ENCODE measurements at places on chromosomes 7 and 10.

DNA sequence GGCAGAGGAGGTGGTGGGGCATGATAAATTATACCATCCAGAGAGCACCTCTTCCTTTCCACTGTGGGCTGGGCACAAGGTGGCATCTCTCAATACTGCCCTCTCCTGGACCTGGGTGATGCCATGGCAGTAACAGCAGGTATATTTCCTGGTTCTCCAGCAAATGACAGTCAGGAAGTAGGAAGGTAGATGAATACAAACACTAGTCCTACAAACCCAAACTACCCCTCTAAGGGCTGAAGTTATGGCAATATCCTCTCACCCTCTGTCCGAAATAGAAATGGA lies 1004.9 kb downstream of the KCNMA1 start:
- no peak for DNase-seq

DNA sequence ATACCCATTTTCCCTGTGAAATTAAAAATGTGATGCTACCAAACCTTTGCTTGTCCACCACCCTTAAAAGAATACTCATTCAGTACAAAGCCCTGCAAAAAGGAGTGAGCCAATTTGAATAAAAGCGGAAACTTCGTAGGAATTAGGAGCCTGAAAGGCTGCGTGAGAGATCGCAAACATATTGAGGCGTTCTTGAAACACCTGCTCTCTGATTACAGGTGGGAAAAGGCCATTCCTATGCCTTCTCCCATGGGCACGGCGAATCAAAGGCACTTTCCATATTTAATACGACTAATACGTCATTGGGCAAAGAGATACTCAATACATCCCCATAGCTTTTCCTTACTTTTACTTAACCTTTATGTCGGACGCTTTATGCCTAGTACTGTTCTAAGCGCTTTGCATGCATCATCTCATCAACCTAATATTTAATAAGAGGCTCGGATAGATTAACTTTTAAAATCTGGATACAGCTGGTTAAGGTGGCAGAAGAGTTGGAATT lies 30.9 kb upstream of the KMT2E start:
- DNase-seq, result peak; percentile 7

GRCh38 chr7:137305901-137306621 lies 37.5 kb downstream of the PTN start:
- DNase-seq, result no peak

DNA sequence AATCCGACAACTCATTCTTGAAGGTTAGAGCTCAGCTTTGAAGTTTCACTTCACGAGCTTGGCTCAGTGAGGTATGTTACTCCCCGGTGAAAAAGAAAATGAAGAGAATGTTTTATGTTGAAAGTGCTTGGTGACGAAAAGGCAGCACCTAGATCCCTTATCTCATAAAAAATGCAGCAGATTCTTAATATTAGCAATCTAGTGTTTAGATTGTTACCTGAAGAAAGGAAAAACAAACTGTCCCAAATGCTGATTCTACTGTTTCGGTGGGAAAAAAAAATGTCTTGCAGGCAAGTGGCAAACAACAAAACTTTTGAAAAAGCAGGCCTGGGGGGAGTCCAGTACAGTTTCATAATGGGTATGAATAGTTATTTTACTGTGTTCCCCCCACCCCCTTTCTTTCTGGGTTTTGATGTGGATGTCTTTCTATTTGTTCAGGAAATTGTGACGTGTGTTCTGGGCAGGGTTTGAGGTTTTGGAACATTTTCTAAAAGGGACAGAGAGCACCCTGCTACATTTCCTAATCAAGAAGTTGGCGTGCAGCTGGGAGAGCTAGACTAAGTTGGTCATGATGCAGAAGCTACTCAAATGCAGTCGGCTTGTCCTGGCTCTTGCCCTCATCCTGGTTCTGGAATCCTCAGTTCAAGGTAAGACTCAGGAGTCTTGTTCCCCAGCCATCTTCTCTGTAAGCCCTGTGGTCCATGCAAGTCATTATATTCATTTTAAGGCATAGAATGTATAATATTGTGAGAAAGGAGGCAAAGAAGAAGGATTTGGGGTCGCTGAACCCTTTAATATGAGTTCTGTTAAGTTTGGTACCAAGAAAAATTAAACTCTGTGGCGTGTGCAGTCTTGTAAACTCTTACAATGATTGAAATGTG lies at the start of gene SRGN:
SRGN (plus strand) TSS at position 514 of the 881 bp plus-strand sequence; CDS start at position 569, 55 bp downstream.
- DNase-seq, result no peak

DNA sequence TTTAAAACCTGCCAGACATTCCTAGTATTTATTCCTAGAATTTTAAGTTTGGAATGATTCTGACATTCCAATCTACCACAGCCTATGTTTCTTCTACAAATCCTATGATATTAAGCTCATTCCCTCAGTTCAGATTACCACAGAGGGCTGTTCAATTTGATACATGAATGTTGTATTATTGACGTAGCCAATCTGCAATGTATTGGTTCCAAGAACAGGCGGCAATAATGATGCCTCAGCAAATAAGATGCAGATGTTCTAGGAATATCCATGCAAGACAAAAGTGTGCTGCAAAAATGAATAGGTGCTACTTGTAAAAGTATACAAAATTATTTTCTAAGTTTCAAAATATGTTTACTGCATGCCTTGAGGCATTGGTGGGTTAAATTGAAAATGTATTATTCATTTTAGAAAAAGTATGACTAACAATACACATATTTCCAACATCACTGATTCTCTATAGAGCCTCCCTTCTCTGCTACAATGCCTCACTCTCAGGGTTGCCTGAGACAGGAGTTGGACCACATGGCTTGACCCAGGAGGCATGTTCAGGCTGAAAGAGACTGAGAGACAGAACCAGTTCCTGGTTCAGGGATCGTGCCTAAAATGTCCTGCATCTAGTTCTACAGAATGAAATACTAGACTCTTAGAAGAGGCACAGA lies 94.1 kb upstream of the CREB5 start:
- DNase-seq, result no peak

GRCh38 chr10:31437959-31438358 lies 118.9 kb downstream of the ZEB1 start:
- DNase-seq, result no peak

DNA sequence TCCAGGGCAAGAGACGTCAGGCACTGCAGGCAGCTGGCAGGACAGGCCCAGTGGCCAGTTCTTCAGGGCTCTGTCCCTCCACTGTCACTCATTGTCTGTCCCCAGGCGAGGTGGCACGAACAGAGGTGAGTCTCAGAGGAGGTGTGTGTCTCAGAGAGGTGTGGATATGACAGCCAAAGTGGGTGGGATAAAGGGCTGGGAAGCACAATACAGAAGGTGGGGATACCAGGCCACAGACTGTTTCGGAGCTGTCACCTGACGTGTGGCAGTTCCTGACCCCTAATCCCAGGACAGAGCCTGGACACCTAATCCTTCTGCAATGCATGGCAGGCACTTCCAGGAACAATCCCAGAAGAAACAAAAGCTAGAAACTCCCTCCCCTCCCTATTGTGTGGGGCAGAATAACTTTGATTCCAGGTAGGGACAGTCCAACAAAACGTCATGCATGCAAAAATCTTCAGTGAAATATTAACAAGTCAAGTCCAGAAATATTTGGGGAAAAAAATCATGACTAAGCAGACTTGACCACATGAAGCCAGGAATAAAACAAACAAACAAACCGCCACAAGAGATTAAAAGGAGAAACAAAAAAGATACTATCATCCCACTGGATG lies 11.6 kb downstream of the KLRG2 start:
- no peak for DNase-seq

DNA sequence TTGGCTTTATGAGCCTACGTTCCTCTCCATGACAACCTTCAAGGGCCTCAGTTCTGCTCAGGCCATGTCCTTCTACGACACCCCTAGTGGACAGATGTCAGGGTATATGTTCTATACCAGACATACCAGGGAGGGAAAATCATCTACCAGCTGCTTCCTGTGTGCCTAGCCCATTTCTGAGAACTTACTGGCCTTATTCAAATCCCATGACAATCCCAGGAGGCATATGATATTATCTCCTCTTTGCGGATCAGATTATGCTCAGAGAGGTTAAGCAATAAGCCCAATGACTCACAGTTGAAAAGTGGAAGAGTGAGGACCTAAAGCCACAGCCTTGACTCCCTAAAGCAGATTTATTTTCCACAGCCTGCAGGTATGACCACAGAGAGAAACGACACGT lies 139.3 kb downstream of the GLI3 start:
- DNase-seq, result no peak

- no peak for DNase-seq
These were observed 78.7 kb upstream of the MSRB2 start for GRCh38 chr10:23016636-23017035.

- no peak for DNase-seq
These were observed 205.8 kb downstream of the FRMD4A start for GRCh38 chr10:14124941-14125340.

GRCh38 chr7:118057404-118057803 lies 126.6 kb upstream of the LSM8 start:
- DNase-seq, result no peak

GRCh38 chr7:150404172-150404804 lies 25.2 kb downstream of the ZNF775 start:
- no peak for DNase-seq

GRCh38 chr10:121078672-121079102 lies 227.5 kb downstream of the WDR11 start:
- DNase-seq, result no peak

DNA sequence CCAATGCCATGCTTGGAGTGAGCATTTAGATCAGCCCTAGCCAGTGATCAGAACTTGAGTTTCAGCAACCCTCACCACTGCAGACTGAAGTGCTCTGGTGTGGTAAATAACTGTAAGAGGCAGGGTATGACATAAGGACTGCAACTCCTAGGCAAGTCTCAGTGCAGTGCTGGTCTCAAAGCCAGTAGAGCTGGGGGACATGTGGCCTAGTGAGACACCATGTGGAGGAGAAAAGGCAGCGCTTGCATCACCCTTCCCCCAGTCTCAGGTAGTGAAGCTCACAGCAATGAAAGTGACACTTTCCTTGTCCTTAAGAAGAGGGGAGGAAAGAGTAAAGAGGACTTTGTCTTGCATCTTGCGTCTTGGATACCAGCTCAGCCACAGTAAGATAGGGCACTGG lies 386.8 kb upstream of the POT1 start:
- DNase-seq, result no peak

DNA sequence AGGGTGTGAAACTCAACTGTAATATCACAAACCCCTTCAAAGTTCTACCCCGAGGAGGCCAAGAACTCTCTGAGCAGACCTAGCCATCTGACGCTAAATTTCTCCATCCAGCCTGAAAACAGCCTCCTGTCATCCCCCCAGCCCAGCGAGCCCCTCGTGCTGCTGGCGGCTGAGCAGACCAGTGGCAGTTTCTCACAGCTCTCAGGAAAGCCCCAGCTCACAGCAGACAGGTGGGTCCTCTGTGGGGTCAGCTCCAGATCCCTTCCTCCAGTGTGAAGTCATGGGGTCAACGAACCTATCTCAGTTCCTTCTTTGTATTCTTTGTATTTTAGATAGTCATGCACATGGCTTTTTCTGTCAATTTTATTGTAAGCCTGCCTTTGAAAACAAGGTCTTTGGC lies 7.8 kb downstream of the GARIN1A start:
- DNase-seq, result no peak

GRCh38 chr7:143272871-143273270 lies 9.6 kb downstream of the GSTK1 start:
- DNase-seq, result no peak

DNA sequence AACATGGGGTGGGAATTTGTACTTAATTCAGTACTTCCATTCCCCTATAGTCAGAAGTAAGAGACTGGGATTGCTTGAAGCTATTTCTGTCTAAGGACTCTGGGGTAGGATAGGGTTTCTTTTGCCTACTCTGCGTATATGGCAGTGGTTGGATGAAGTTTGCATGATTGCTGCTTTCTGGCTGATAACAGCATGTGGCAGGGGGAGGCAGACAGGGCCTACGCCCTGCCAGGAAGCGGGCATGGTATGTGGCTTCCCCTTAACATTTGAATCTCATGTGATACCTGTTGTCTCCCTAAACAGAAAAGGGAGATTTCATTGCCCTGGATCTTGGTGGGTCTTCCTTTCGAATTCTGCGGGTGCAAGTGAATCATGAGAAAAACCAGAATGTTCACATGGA lies 57.1 kb downstream of the TACR2 start:
- no peak for DNase-seq

DNA sequence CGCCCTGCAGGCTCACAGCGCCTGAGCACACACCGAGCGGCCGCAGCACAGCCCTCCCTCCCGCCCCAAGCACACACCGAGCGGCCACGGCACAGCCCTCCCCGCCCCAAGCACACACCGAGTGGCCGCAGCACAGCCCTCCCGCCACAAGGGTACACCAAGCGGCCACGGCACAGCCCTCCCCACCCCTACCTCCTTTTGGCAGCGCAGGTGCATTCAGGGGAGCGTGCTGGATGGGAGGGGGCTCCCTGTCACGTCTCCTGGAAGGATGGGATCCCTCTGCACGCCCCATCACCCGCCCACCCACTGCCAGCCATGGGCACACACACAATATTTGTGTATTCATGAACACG lies 482.6 kb downstream of the DNAJB6 start:
- no peak for DNase-seq

- no peak for DNase-seq
These were observed 5.2 kb upstream of the XPNPEP1 start for GRCh38 chr10:109928475-109928891.

Data from NCI-H1436 treated with DMSO at 0.1 percent for 48 hours (cell line).